ENCODE measurements at places on chromosomes 1 and 21.

GRCh38 chr1:19564366-19564765 is 79.0 kb upstream of the CAPZB start:
- no peak for DNase-seq

- DNase-seq: no peak
Measured at GRCh38 chr1:15454256-15454655, 2.3 kb upstream of the CELA2A start.

- no peak for DNase-seq
Measured at GRCh38 chr1:22428672-22429071, 23.0 kb upstream of the ZBTB40 start.

DNA sequence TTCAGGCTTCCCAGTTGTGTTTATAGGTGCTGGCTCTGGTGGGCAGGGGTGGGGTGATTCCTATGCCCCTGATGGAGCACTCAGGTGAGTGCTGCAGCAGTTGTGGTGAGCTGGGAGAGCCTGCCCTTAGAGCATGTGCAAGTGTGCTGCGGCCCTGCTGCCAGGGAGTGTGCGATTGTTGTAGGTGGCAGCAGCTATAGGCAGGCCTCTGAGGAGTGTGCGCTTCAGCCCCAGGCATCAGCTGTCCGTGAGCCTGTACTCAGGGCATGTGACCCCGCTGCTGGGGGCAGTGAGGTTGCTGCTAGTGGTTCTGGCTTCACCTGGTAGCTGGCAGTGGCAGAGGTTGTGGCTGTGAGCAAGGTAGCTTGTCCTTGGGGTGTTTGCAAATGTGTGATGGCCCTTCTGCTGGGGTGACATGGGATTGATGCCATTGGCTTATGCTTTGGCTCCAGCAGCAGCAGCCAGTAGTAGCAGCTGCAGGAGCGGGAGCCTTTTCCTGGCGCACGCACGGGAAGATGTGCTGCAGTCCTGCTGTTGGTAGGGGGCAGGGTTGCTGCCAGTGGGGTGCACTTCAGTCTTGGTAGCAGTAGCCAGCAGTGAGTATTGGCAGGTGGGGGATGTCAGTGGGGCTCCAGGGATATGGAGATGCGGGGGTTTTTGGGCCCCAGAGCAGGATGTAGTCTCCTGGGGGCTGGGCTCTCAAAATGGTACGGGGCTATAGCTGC is 37.7 kb downstream of the SYCP1 start:
- DNase-seq: no peak

DNA sequence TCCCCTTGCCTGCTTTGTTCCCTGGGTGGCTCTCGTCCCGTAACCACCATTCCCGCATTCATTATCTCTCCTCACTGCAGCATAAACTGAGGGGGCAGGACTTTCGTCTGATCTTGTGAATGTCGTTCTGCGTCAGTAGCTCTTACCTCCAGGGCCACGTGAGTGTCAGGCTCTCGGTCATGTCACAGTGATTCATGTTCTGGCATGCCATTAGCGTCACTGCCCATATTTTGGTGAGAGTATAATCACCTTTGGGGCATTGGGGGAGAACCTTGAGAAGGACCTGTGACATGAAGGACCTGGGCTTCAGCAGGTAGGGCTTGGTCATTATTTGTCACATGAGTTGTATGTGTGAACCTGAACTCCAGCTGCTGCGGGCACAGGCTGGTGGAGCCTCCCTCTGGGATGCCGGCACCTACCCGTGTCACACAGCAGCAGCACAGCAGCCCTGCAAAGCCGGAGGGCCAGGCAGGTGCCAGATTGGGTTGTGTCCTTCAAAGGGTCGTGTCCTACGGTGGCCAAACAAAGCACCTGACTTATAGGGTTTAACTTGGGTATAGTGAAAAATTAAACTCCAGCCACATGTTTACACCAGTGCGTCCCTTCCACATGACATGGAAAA is 68.5 kb downstream of the BACE2 start:
- DNase-seq: no peak

GRCh38 chr1:55820501-55820900 is 605.3 kb upstream of the USP24 start:
- no peak for DNase-seq

- DNase-seq: no peak
Measured at GRCh38 chr1:117267232-117267774, 56.6 kb upstream of the VTCN1 start.

GRCh38 chr1:27689423-27690173 is 17.6 kb upstream of the IFI6 start:
- DNase-seq: no peak

DNA sequence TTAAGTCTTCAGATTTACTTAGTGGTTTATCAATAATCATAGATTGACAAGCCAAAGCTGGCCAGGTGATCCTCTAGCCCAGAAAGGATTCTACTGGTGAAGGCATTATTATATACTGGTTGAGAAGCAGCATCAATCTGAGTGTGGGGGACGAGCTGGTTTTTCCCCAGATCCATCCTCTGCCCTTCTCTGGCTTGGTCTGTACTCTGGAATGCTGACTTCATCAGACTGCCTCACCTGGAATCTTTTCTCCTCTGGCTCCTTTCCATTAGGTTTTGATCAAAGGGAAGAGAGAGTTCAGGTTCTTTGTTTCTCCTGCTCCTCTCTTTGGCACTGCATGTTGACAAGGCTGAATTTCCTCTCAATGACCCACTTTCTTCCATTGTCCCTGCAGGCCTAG is 93.9 kb downstream of the KCTD3 start:
- no peak for DNase-seq

GRCh38 chr1:21175670-21176581 is 771 bp downstream of the EIF4G3 start:
- peak; percentile 0 for DNase-seq

DNA sequence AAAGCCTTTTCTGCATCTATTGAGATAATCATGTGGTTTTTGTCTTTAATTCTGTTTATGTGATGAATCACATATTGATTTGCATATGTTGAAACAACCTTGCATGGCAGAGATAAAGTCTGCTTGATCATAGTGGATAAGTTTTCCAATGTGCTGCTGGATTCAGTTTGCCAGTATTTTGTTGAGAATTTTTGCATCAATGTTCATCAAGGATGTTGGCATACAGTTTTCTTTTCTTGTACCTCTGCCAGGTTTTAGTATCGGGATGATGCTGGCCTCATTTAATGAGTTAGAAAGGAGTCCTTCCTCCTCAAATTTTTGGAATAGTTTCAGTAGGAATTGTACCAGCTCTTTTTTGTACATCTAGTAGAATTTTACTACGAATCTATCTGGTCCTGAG is 55.0 kb downstream of the COL24A1 start:
- DNase-seq: no peak

- DNase-seq: no peak
Measured at GRCh38 chr1:47623557-47623940, 185.7 kb downstream of the FOXD2 start.

GRCh38 chr1:106659490-106660244 is 396.8 kb upstream of the PRMT6 start:
- DNase-seq: no peak

GRCh38 chr1:2379733-2380404 is 11.5 kb downstream of the MORN1 start:
- no peak for DNase-seq

DNA sequence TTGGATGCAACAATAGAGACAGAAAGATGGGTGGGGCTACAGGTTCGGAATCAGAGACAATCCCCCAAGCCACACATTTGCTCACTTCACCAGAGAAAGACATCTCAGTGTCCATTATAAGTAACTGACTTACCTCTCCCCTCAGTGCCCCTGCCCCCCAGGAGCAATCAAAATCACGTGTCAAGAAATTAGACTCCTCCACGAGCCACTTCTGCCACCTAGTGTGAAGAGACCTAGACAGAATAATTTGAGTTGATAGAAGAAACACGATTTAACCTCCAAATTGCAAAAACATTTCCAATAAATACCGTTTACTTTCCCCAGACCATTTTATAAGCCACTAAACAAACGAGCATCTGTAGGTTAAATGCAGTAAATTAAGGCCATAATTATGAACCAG is 123.2 kb downstream of the SLC30A10 start:
- no peak for DNase-seq

- DNase-seq: no peak
Measured at GRCh38 chr1:215566556-215567490, at the start of gene KCTD3. Gene KCTD3 (plus strand): TSS chr1:215567304. CDS start chr1:215567686, 382 bp downstream.

- no peak for DNase-seq
Measured at GRCh38 chr1:18760156-18760555, 99.3 kb downstream of the TAS1R2 start.

DNA sequence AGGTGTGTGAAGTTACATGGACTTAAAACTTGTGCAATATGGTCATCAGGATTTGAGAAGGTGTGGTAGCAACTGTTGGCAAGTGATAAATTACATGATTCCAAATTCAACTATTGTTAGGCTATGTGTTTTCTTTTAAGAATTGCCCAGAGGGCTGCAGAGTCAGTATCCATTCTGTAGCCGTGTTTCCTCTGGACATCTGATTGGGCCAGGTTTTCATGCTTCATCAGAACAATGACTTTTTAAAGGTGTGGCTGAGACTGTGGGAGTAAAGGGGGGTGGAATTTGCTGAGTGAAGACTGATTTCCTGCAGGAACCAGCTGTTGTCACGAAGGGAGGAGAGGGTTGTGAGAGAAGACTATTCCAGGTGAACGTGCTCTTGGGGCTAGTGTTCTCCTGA is 1.7 kb upstream of the HRNR start:
- no peak for DNase-seq

- DNase-seq: peak; percentile 48
Measured at GRCh38 chr1:220810179-220810653, 23.5 kb downstream of the MTARC1 start.

All from stimulated activated CD4-positive, alpha-beta T cell treated with anti-CD3 and anti-CD28 coated beads, Interleukin-1b, Interleukin-23, amount 100 ng/mL, for 1 hour (primary cell).